ENCODE measurements at places on chromosomes 3 and 15.

GRCh38 chr3:89787979-89788378, 680.6 kb downstream of the EPHA3 start:
- no peak for DNase-seq

DNA sequence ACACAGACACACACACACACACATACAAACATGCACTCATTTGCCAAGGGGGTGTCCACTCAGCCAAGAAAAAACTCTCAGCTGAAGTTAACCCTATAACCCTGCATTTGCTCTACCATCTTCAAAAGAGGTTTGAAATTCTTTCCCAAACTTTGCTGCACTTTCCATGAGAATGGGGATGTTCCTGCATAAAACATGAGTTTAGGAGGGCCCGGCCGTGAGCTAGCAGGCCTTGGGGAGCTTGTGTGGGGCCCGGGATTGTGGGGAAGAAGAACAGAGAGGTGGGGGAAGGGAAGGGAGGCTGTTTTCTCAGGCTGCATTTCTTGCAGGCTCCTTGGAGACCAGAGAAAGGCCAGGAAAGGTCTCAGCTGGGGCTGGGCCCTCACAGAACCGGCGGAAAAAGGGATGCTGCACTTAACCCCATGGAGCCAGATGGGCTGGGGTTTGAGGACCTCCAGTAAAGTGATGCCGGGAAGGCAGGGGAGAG, 40.8 kb downstream of the SEMA5B start:
- peak; percentile 74 for DNase-seq

DNA sequence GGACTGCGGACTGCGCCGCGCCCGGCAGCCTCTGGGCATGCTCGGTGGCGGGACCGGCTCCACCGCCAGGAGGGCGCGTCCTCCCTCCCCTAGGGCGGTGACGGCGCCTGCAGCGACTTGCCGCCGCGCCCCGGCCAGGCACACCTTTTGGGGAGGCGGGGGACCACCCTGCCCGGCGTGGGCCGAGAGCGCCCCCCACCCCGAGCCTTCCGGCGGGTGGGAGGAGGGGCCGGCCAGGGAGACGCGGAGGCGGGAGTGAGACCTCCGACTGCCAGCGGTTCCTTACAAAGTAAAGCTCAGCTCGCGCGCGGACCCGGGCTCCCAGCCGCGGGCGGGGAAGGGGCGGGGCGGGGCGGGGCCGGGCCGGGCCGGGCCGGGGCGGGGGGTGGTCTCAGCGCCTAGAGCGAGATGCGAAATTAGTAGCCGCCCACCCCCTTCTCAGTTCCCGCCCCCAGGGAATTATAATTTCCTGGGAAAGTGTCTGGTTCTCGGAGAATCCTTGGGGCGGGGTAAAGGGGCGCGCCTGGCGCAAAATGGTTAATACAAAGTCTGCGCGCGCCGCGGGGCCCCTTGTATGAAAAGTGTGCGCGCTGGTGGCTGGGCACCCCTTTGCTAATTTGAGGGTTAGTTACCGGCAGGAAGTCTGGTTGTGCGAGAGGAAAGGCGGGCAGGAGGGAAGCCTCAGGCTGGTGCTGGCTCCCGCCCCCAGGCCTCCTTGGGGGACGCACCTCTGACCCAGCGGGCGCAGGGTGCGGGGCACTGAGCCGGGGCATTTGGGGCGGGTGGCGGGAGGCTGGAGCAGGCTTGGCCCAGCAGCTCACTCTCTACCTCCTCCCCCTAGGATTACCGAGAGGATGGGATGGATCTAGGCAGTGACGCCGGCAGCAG, 224.8 kb upstream of the IL12A start:
- peak; percentile 81 for DNase-seq

- peak; percentile 67 for DNase-seq
Measured at GRCh38 chr3:123365450-123366143, 83.3 kb downstream of the ADCY5 start.

DNA sequence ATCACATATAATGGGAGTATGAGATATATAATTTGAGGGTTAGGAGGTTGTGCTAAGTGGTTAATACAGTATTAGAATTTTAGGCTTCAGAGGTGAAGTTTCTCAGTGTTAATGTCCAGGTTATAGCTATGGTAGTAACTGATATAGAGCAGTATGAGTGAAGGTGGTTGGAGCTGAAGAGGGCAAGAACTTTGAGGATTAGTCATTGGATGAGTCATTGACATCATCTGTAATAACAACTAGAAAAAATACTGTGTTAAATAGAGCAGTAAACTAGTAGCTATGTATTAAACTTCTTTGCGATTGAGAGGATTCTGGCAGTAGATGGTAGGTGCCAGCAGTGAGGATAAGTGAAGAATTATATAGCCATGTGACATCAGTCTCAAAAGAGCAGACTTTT, 47.5 kb upstream of the EIF3J start:
- no peak for DNase-seq

DNA sequence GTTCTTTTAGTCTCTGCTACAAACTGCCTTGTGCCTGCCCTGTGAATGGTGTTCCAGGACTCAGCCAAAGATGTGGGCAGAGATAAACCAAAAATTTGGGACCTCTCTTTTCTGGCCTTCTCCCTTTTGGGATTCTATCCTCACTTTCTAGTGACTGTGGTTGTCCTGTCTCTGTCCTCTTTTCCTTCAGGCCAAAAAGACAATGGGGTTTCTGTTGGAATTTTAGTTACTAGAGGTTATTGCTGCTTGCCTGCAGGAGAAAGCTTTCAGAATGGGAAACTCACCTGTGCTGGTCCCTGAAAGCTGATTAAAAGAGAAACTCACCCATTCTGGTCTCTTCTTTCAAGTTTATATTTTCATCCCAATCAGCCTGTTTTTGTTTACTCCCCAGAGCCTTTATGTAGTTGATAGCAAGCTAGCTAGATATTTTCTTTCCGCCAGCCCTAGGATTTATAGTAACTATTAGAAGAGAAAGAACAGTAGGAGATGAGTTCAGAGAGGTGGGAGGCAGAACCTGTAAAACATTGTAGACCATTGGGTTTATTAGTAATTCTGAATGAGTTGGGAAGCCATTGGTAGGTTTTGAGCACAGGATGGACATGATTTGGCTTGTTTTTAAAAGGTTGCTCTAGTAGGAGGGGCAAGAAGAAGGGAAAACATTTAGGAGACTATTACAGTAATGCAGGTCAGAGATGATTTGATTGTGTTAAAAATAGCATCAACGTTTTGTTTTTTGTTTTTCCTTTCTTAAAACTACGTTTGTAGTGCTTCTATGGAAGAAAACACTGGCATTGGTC, 138.9 kb downstream of the TCF12 start:
- no peak for DNase-seq

- DNase-seq = no peak
Measured at GRCh38 chr3:188034989-188035388, 119.0 kb upstream of the LPP start.

DNA sequence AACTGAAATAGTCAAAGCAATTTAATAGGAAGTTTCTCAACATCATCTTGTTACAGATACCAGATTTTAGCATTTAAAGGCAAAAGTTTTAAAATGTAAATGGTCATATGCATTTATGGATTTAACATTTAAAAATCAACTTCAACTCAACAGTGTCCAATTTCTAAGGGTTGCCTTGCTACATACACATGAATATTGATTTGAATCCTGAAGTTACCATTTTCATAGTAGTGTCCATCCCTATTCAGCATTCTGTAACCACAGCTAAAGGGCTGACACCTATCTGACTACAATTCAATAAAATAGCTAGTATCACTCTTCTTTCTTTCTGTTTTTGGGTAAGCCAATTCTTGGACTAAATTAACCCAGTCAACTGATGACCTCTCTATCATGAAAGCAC, 164.0 kb upstream of the CFAP20DC start:
- DNase-seq = no peak
